ENCODE measurements at places on chromosomes 7 and 10. TPM values are rescaled to one million over a fixed set of nuclear protein-coding genes. Genes with fewer than 3 reads are reported as not detected.

Gene OR2A12
- polyA plus RNA-seq = not detected

Gene ST7
- 26.4 TPM for polyA plus RNA-seq

Gene MMD2
- polyA plus RNA-seq = 0.06 TPM

Gene SLC25A40
- polyA plus RNA-seq = 26.7 TPM

- DNase-seq = no peak
These were observed 6.9 kb upstream of the UNC5B start for GRCh38 chr10:71205468-71205867.

DNA sequence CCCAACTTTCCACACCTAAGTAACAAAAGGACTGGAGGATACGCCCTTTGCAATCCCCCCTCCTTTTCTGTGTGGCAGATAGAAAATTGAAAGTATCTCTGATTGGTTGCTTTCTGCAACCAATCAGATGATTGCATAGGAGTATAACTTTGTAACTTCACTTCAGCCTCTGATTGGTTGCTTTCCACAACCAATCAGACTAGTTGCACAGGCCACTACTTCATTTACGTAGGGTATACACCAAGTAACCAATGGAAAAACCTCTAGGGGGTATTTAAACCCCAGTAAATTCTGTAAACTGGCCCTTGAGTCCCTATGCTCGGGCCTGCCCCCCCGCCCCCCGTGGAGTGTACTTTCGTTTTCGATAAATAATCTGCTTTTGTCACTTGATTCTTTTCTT is 1080.4 kb downstream of the CNTNAP2 start:
- no peak for DNase-seq

- DNase-seq = no peak
These were observed 884.6 kb upstream of the GHITM start for GRCh38 chr10:83254698-83255097.

DNA sequence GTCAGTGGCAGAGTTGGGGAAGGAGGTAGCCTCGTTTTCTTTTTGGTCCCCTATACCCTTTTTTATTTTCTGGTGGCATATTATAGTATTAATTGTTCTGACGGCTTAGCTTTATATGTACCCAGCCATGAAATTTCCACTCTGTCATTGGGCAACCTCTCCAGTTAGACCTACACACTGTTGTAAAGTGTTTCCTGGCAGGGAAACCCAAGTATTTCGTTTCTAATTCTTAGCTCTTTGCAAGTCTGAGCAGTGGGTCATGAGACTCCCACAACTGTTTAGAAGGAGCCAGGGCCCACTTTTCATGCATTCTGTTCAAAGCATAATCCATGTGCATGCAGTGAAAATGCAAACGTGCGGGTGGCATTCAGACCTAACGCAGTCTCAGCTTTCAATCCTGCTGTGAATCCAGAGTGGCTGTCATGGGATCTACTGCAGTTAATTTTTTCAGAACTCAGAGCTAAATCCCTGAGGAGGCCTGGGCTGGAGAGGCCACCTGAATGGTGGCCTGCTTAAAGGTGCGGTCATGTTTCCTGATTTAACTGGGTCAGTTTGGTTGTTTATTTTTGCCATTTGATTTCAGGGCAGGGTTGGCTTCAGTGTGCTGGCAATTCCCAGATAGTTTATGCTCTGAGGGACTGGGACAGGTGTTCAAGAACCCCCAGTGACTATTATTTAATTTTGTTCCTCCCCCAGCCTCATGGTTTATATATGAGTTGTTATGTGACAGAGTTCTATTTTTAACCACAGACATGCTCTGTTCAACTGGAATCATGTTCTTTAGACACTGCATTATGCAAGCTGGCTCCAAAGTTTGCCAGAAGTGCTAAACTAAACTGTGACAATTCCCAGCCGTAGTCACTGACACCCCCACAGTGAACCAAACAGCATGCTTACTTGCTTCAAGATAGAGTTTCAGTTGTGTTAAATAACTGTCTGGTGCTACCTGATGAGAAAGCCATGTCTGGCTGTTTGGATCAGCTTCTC is 27.4 kb upstream of the SYPL1 start:
- no peak for DNase-seq

GRCh38 chr7:108012499-108013430 is 9.8 kb upstream of the LAMB1 start:
- no peak for DNase-seq

DNA sequence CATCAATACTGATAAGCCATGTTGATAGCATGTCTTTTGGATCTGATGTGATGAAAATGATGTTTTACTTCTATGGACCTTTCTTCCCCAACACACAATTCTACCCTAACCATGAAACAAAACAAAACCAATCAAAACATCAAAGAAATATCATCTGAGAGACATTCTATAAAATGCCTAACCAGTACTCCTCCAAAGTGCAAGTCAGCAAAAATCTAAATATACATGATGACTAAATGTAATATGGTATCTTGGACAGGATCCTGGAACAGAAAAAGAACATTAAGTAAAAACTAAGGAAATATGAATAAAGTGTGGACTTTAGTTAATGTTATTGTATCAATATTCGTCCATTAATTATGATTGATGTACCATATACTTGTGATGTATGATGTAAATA is 625.1 kb downstream of the MAGI2 start:
- DNase-seq = no peak

DNA sequence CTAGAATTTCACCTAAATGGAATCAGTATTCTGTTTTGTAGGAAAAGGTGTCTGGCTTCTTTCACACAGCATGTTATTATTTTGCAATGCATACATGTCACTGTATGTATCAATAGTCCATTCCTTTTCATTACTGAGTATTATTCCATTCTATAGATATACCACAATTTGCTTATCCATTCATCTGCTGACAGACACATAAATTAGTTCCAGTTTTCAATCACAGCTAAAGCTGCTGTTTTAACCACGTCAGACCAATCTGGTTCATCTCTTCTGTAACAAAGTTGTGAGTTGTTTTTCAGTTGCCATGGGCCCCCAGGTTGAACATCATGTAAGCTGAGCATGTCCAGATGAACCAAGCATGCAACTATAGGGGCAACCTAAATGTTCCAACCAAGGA is 282.1 kb upstream of the MKLN1 start:
- DNase-seq = no peak

DNA sequence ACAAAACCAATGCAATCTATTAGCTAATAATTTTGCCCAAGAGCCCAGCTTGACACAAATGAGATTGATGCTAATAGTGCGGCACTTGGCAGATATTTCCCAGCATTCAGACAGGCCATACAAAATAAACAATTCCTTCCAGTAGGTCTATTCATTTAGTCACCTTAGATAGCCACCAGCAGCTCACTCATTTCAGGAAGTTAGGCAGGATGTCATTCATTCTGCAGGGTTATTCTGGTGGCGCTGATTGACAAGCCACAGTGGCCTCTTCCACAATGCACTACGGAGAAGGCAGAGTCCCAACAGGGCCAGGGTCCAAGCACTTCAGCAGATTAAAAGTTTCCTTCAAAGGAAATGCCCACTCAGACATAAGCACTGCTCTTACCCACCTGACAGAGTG is 55.8 kb downstream of the PIK3AP1 start:
- no peak for DNase-seq

DNA sequence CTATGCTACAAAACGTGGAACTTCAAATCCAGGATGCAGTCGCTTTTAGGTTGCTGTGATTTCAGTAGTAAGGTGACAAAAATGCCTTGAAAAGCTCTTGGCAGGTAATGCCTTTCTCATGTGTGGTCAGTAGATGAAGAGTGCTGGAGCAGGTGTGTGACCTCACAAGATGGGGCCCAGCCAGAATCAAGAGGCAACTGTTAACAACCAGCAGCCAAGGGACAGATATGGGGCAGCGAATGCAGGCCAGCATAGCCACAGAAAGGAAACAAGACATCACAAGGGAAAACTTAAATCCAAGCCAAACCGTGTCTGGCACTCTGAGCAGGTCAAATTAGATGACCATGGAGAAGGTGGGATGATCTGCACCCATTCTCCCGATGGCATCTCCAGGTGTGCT is 12.3 kb downstream of the HUS1 start:
- no peak for DNase-seq

- DNase-seq = no peak
These were observed 1027.8 kb upstream of the LRRTM3 start for GRCh38 chr10:65898055-65898454.

GRCh38 chr10:101974091-101974971 is 81.6 kb downstream of the ARMH3 start:
- DNase-seq = no peak

DNA sequence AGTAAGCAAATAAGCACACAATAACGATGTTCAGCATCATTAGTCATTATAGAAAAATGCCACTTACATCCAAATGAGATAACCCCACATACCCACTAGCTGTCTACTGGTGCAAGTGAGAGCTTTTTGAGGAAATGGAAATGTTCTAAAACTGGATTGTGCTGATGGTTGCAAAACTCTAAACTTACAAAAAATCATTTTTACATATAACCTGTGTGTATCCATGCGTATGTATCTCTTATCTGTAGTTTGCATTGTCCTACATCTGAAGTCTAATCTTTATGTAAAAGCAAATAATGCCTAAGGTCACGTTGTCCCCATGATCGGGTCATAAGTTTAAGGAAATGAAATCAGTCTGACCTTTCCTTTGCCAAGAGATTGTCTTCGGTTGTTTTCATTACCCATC is 81.6 kb upstream of the DNAJB6 start:
- DNase-seq = no peak

DNA sequence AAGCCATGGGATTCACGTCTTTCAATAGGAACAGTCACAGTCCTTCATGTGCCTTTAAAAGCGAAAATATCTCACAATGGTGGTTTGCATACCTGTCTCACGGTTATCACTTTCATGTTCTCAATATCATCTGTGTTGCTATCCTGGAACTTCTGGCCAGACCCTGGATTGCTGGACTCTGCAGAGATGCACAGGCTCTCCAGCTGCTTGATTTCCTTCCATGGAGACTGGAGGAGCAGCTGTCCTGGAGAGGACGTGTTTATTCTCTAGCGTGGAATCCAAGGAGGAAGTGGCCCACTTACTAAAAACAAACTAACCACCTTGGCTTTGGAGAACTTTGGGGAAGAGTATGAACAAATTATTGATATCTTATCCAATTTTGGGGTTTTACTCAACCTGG is 16.5 kb downstream of the BTBD16 start:
- DNase-seq = no peak

DNA sequence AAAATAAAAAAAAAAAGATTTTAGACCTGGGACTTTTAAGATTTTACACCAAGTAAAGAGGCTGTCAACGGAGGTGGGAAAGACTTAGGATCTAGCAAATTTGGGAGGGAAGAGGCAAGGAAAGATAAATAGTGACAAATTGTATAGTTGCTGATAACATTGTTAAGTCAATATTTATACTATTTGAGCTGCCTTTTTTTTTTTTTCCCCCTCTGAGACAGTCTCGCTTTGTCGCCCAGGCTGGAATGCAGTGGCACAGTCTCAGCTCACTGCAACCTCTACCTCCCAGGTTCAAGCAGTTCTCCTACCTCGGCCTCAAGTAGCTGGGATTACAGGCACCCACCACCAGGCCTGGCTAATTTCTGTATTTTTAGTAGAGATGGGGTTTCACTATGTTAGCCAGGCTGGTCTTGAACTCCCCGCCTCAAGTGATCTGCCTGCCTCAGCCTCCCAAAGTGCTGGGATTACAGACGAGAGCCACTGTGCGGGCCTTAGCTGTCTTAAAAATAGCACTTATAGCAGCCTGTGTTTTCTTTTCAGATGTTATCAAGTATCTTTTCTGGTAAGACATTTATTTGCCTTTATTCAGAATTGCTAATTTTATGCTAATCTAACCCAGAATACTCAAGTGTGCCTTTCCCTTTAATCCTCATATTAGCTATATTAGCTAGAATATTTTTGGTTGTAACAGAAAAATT is 94.5 kb downstream of the MMRN2 start:
- DNase-seq = no peak

GRCh38 chr7:44966731-44967538 is 11.9 kb downstream of the MYO1G start:
- no peak for DNase-seq

DNA sequence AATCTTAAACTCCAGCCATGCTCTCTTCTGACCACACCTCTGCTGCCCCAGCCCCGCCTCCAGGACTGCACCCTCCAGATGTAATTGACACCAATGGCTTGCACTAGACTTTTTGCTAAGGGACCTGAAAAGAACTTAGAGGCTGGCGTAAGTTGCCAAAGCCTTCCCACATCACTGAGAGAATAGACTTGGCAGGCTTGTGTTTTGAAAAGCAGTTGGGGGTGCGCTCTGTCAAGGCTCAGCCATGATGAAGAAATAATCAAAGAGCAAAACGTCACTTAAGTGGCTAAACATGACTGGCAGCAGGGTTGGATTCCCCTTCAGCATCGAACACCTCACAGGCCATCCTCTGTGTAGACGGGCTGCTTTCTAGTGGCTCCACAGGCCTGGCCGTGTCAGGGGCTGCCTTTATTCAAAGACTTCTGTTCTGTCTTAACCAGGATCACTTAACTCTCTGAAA is 195.2 kb upstream of the C7orf33 start:
- DNase-seq = no peak

GRCh38 chr10:126570621-126571602 is 99.6 kb downstream of the C10orf90 start:
- no peak for DNase-seq

DNA sequence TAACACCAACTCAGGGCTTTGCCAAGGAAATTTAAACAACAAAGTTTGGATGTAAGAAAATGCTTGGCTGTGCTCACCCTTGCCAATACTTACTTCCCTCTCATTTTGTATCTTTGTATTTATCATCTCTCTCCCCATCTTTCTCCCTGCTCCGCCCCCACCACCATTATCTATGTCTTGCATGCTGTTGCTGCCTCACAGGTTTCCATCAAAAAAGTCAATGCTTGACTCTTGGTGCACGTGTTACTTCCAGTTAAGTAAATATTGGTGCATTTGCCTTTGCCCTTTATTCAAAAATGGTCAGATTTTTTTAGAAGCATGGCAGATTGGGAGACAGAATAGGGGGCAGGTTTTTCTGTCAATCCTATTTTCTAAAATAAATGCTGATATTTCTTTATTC is 626.0 kb downstream of the ACTR3B start:
- DNase-seq = no peak

DNA sequence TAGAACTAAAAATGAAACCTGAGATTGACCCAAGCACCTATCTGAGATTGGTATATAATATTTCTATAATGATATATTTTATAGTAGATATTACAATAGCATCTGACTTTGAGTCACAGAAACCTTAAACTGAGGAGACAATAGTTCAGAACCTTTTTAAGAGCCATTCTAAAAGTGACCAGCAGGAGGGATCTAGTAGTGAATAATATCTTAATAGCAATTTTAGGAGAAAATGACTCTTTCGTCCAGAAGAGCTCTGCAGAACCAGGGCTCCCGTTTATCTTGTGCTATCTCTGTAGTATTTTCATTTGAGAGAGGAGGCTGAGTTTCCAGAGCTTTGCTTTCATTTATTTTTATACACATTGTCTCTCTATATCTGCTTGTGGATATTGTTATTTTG is 68.1 kb downstream of the PODXL start:
- no peak for DNase-seq
